ENCODE measurements at places on chromosomes 12 and 14.
A peak's percentile ranks its signal among the peaks of the same experiment; 100 is the strongest.

GRCh38 chr14:69797573-69798338 lies 715 bp upstream of the SLC10A1 start:
- DNase-seq, result no peak

DNA sequence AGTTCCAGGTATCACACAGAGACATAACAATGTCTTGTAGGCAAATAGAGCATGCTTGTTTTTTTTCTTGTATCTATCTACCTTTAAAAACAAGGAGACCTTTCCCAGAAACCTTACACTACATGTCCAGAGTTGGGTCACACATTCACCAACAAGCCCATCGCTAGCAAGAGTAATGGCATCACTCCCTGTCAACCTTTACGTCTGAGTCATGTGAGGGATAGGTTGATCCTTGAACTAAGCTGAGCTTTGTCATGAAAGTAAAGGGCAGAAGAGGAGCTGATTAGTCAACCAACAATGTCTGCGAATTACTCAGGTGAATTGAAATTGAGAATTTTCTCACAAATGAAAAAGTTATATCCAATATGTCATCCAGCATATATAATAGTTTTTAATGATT lies 219.4 kb downstream of the CNTN1 start:
- no peak for DNase-seq

- no peak for DNase-seq
Observed at GRCh38 chr14:104265918-104266630, 127.7 kb downstream of the KIF26A start.

DNA sequence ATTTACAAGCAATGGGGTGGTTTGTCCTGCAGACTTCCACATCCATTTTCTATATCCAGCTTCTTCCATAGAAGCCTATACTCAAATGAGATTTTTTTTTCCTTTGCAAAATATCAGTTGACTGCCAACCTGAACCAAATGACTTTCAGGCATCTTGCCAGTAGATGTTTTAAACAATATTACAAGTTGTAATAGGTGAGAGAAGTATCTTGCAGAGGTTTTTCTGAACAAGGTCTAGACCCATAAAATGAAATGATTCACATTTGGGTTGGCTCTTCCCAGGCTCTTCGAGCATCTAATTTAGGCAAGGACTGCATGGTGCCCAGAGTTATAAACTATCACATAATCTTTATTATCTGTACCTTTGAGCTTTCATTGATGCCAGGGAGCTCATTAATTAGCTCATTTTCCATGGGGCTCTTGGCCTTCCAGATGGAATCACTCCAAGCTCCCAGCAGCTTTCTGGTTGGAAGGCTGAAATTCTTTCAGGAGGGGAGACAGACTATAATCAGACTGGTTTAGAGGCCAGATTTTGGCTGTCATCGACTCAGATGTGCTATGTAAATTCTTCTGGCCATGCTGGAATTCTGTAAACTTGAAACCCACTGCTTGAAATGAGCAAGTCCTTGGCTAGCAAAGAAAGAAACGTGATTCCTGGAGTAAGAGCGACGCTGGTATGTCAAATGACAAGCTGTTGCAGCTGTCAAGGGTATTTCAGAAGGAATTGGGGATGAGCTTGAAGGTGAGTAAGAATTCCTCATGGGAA lies 32.2 kb upstream of the DICER1 start:
- DNase-seq, result peak; percentile 79

DNA sequence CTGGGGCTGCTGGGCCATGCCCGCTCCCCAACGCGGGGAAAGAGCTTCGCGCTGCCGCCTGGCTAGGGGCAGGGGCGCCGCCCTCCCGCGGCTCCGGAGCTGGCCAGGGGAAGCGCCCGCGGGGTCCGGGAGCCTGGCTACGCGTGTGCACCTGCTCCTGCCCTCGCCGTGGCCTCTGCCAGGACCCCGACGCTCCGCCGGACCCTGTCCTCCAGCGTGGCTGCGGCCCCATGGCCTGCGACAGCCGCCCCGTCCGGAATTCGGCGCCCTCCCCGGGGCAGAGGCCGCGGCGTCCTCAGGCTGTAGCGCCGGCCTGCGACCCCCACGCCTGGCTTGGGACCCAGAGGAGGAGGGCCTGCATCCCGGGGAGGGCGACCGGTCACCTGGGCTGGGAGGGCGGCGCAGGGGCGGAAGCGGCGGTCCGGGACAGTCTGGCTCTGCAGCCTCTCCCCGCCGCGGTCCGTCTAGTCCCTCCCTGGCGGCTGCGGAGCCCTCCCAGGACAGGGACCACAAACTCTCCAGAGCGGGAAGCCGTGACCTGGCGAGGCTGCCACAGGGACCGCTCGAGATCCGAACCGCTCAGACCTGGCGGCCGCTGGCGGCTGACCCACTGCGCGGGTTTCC lies 85.6 kb downstream of the ALG10 start:
- no peak for DNase-seq

- DNase-seq, result no peak
Observed at GRCh38 chr12:124573839-124574786, 6.7 kb upstream of the NCOR2 start.

- DNase-seq, result no peak
Observed at GRCh38 chr14:21087294-21088091, 11.0 kb downstream of the ZNF219 start.

Data from NCI-H1092 (cell line).